DMS53 (cell line): ENCODE measurements at places on chromosomes 2 and 18.

DNA sequence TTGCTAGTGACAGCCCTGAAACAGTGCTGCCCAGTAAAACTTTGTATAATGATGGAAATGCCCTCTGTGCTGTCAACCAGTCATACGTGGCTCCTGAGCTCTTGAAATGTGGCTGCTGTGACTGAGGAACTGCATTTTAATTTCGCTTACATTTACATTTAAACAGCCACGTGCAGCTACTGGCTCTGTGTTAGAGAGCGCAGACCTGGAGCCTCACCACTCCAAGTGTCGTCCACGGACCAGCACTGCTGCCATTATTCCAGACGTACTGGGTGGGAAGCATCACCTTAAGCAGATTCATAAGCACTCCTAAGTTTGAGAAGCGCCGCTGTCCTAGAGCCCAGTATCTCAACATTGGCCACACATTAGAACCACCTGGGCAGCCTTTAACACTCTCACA, 77.0 kb upstream of the MGAT4A start:
- DNase-seq = no peak

DNA sequence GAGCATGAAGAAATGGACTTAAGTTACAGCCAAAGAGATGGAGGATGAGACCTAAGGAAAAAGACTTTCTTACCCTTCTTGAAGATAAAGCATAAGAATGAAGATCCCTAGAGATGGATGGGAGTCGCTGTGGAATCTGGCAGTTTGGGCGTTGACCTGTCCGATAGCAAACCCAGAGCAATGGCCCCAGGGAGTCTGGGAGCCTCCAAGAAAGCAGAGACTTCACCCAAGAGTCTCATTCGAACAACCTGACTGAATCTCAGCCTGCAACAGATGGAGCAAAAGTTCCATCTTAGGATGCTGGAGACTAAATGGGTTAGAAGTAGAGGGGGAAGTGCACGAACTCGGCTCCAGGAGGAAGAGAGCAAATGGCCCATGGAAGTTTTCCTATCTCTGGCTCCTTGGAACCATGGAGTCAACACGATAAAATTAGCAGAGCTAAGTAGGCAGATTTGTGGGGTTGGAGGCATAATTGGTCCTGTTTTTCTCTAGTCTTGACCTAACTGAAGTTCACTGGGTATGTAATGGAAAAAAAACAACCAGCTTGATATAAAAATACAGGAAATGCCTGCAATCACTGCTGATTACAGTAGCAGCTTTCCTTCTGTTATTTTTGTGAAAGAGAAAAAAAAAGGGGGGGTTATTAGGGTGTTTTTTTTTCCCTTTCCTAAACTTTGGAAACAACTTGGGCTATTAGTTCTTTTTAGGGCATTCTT, 178.4 kb upstream of the EPAS1 start:
- DNase-seq = no peak

GRCh38 chr2:205706769-205707381, 24.6 kb downstream of the NRP2 start:
- peak; percentile 98 for DNase-seq

- no peak for DNase-seq
These were observed 58.7 kb downstream of the AFTPH start for GRCh38 chr2:64582774-64583340.

- no peak for DNase-seq
These were observed 36.5 kb downstream of the WDR75 start for GRCh38 chr2:189477756-189478155.

GRCh38 chr2:197102231-197102630, 175.7 kb upstream of the PGAP1 start:
- DNase-seq = no peak

DNA sequence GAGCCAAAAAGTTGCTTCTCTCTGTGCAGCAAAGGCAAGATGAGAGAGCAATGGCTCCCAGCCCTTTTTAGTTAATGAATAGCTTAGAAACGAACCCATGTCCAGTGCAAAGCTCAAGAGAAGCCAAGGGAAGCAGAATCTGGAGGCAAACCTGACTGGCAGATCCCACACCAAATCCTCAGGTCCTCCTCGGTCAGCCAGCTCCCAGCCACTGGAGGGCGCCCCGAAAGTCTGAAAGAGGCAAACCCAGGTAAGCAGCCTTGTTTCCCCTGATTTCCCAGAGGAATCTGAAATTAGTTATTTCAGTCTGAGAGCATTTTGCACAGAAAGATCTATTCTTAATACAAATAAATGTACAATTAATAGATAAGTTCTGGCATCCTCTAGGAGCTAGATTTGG, 71.3 kb upstream of the PID1 start:
- peak; percentile 70 for DNase-seq

DNA sequence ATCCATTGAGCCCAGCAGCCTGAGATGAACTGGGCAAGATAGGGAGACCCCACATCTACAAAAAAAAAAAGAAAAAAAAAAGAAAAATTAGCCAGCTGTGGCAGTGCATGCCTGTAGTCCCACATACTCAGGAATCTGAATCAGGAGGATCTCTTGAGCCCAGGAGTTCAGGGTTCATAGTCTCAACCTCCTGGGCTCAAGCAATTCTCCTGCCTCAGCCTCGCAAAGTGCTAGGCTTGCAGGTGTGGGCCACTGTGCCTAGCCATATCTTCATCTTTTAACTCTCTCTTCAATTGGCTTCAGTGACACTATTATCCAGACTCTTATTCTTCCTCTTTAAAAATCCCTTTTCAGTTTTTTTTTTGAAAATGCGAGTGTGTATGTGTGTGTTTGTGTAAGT, 28.5 kb upstream of the YES1 start:
- no peak for DNase-seq

- no peak for DNase-seq
These were observed 102.9 kb downstream of the CCDC141 start for GRCh38 chr2:178947006-178947405.

GRCh38 chr2:223001797-223002175, 50.2 kb upstream of the KCNE4 start:
- no peak for DNase-seq

DNA sequence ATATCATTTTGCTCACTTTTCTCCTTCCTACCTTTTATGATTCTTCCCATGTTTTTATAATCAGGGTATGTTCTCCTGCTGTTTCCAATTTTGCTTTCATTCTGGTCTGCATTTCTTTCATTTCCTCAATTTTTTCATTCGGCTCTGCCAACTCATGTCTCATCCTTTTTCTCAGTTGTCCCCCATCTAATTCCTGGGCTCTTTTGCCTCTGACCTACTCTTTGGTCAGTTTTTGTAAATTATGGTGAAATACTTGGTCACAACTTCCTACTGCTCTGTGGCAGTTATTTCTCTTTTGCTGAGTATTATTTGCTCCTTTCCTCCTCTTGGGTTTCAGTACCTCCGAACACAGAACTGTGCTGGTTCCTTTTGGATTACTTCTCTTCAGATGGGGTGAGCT, 27.5 kb downstream of the MYO7B start:
- DNase-seq = no peak

DNA sequence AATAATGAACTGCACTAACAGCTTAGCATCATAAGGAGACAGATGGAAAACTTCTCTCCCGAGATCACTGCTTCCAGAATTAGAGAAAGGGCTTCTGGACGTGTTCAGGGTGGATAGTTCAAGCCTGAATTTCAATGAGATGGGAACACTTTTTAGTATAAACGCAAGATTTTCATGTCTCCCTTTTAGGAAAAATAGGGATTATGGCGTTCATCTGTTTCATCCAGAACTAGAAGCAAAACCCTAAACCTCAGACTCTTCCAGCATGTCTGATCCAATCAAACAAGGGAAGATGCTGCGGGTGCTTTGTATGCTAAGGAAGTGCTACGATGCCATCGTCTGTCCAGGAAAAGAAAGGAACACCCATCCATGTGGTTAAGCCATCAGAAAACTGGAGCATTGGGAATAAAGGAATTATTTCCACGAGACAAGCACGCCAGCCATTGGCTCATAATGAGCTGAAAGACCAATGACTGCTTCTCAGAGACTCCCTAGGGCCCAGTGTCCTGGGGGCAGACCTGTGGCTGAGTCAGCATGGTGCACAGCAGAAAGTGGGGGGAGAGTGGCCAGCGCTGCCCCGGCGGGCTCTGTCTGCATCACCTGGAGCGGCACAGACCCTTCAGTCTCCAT, 65.9 kb upstream of the AFF3 start:
- no peak for DNase-seq

GRCh38 chr18:74669136-74669798, 71.6 kb downstream of the ZNF407 start:
- no peak for DNase-seq

DNA sequence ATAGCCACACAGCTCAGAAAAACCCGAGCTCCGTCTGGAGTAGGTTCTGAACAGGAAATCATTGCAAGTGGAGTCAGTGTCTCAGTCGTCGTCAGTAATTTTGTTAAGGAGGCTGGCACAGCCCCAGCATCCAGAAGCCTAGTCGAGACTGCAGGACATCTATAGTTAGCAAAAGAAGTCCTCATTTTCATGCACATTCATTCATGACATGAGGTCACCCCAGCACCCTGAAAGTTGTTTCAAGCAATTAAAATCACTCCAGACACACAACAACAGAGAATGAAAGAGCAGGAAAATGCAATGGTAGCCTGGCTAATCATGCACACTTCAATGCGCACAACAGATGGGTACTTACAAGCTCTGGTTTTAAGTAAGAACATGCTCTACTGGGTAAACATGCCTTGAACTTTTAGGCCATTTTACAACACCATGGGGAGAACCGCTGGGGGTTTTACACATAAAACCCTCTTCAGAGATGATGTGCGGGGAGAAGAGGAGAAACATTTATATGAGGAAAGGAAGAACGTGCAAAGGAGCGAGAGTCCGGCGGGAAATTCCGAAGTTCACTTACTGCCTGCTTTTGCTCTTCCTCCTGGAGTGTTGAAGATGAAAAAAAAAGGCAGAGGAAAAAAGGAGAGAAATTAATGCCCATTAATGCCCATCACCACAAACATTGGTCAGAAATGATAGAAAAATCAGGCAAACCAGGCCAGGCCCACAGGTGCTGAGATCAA, 77.4 kb upstream of the DNMT3A start:
- DNase-seq = no peak

DNA sequence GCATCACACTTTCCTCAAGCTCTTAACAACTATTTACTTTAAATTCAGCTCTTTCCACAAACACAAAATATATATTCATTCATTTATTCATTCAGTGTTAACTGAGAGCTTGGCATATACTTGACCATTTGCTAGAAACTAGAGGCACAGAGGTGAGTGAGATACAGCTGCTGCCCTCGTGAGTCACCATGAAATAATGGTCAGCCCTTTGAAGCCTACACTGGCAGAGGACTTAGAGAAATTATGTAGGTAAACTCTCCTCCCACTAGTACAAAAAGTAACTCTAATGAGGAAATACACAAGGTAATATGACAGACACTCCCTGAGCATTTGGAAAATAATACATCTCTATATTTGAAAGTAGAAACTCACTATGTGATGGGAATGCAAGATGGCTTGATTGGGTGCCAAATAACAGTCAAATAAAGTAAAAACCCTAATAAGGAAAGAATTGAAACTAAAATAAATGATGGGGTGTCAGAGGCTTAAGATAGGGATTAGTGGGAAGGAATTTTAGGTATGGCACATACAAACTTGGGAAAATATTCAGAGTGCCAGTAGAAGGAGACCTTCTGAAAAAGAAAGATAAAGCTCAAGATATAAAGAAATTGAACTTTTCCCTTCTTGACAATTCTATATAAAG, 61.1 kb downstream of the ANTXR1 start:
- peak; percentile 80 for DNase-seq

GRCh38 chr2:122031544-122032263, 276.3 kb downstream of the TSN start:
- DNase-seq = peak; percentile 60

DNA sequence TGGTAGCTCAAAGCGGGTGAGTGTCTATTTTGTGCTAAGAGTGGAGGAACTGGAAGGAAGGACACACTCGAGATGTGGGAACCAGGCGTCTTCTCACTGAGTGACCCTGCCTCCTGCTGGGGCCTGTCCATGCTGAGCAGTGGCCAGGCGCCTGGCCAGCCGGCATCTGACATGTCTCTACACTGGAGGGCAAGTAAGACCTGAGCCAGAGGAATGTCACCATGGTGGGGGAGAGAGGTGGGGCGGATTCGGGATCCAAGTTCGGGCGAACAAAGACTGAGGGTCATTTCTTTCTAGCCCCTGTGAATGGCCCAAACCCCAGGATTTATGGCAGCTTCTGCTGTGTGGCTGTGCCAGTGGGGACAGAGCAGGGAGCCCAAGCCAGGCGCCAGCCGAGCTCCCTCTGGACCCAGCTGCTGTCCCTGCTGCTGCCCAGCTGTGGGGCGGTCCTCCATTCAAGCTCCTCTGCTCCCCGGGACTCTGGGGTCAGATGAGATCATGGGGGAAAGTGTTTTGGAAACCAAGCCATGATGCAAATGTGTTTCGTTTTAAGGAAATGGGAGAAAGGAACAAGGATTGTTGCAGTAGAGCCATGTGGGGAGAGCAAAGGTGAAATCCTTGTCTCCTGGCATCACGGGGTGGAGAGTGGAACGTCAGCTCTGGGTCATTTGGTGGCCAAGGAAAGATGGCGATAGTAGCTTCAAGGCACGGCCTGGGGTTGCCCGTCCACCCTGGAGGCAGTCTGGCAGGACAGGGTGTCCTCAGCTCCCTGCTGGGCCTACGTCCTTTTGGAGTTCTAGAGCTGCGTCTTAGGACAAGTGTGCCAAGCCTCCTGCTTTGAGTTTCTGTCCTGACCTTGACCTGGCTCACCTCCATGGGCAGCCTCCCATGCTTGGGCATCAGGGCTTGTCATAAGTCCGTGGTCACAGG, 8.1 kb downstream of the ACKR3 start:
- no peak for DNase-seq

DNA sequence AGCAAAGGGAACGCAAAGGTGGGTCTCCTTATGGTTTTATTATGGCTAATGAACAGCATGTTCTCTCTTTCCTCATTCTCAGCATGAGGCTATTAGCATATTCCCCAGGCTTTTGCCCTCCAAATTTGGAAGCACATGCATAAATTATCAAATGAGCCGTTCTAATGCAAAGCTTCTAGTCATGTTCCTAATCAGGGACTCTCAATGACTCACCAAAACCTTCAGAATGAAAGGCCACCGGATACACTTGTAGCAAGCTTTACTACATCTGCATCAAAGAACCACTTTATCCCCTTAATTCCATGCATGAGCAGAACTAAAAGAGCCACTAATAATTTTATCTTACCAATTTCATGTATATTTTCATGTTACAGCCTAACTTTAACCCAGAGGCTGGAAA, 310.5 kb downstream of the LRATD1 start:
- no peak for DNase-seq

DNA sequence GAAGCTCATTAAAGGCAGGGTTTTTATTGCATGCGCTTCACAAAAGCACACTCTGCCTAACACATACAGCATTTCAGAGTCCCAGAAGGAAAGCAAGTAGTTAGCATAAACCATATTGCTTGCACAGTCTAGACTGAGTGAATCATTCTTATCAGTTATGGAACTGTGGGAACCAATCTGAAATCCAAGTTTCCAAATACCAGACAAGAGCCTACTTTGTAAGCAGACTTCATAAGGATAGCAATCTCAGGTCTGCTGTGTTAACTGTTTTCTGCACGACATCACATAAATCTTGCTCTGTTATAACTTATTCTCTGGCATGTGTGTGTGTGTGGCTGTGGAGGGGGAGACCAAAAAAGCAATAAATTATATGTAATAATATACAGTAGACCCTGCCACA, 608.1 kb upstream of the REG3G start:
- peak; percentile 33 for DNase-seq

- no peak for DNase-seq
These were observed 1160.7 kb upstream of the NRXN1 start for GRCh38 chr2:52192656-52193055.

GRCh38 chr18:36490897-36491296, 193.4 kb downstream of the FHOD3 start:
- DNase-seq = no peak
